KBM-7 (cell line): ENCODE measurements at places on chromosomes 2 and 18.

- no peak for DNase-seq
These were observed 51.4 kb upstream of the APCDD1 start for GRCh38 chr18:10402871-10403559.

GRCh38 chr2:28096421-28096820 is 205.9 kb downstream of the BABAM2 start:
- no peak for DNase-seq

GRCh38 chr2:102837626-102838198 is 75.9 kb downstream of the TMEM182 start:
- no peak for DNase-seq

GRCh38 chr2:168119515-168120141 is 127.8 kb downstream of the STK39 start:
- DNase-seq: peak; percentile 74

DNA sequence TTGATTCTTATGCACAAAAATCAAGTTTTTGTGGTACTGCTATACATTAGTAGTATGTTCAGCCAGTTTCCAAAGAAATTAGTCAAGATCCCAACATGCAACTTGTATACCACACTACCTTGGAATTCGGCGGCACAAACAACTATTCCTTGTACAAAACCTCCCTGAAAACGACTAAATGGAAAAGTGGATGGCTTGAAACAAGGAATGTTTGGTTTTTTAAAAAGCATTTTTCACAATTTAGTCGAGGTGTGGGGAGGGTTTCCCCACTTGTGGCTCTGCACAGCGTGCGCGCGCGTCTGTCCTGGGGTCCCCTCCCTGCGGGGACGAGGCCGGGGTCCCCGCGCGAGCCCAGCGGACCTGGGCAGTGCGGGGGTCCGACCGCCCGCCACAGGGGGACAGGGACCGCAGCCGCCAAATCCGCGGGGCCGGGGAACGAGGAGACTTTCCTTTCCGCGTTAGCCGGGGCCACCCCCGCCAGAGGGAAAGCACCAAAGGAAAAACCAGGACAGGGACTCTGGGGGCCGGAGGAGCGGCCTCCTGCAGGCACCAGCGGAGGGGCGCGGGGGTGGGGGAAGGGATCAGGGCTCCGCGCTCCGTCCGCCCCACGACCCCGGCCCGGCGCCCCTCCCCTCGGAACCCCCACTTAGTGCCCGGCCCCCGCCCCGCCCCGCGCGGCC is 534 bp upstream of the SOCS6 start:
- DNase-seq: peak; percentile 30

DNA sequence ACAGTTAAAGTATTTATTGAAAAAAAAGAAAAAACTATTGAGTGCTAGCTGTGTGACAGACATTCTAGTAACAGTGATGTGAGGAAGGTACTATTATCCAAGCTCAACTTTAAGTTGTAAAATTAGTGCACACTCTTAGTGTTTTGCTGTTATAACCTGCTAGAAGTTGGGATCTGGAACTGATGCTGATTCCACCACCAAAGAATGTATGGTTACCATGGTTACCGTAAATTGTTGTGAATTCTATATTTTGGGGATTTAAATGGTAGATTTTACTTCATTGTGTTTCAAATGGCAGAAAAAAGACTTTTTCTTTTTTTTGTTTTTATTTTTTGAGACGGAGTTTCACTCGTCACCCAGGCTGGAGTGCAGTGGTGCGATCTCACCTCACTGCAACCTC is 5.3 kb downstream of the AGFG1 start:
- no peak for DNase-seq

DNA sequence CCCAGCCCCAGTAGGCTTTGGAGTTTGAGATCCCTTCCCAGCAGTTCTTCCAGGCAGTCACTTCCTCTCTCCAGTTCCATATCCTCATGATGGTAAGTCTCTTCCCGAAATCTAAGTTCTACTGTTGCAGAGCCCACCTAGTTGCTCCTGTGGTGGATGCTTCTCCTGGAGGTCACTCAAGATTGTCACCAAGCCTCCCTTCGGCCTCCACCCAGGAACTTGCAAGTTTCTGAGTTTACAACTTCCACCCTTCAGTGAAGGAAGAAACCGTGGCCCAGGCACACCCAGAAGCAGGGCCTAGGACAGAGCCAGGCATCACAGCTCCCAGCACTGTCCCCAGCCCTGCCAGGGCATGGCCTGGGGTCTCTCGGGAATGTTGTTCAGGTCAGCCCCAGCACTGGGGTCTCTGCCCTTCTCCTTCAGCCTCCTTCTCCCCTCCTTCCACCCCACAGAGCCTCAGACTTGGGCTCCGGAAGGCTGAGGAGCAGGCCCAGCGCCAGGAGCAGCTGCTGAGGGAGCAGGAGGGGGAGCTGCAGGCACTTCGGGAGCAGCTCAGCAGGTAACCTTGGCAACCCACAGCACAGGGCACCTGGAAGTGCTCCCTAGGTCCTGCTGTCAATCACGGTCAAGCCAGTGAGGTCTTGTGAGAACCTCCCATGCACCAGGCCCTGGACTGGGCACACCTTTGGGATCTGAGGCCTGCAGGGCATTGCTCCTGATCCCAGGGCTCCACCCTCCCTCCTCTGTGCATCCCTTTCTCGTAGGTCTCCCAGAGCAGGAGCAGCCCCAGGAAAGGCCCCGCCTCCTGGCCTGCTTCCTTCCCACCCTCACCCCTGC is 7.1 kb downstream of the RUFY4 start:
- DNase-seq: no peak

DNA sequence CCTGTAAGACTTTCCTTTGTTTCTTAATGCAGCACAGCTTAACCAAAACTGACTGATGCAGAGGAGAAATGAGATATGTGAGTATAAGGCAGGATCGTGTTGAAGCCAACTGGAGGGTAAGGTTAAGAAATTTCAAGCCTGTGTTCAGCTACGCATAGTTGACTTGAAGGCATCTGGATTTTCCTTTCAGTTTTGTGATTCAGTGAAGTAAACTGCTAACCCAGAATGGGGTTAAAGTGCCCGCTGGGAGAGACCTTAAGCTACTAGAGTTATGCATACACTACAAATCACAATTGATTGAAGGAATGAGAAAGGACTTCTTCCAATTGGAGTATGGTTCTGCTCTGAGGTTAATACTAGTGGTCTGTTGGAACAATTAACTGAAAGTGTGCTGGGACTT is 22.6 kb downstream of the THSD7B start:
- no peak for DNase-seq

- DNase-seq: no peak
These were observed 12.9 kb downstream of the CGREF1 start for GRCh38 chr2:27105981-27106380.

DNA sequence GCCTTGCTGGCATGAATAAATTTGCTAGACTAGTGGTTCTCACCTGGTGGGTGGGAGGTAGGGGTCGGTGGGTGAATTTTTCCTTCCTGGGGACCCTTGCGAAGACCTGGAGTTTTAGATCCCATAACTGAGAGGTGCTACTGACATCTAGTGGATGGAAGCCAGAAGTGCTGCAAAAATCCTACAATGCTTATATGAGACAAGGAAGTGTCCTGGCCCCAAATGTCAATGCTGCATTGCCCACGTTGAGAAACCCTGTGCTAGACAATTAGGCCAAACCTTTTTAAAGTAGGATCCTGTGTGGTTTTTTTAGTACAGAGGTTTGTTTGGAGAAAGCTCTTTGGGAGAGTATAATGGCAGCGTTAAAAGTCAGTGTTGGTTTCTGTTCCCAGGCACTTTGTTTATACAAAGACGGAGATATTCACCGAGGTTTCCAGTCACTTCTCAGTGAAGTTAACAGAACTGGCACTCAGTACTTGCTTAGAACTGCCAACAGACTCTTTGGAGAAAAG is 9.6 kb downstream of the SERPINB8 start:
- peak; percentile 56 for DNase-seq

DNA sequence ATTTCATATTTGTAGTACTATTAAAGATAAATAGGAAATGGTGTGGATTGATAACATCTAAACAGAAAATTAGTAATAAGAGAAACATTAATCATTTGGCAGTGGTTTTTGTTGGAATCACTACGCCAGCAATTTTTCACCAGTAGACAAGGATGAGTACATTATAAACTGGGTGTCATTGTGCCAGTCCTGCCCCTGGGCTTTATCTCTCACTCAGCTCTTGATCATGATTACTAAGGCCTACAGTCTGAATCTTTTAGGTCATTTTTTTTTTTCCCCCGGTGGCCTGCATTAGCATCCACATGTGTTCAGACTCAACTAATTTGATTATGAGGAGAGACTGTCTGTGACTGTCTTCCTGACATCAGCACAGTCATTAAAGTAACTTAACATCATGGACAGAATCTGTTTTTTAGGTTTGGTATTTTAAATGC is 16.2 kb downstream of the GULP1 start:
- DNase-seq: no peak

DNA sequence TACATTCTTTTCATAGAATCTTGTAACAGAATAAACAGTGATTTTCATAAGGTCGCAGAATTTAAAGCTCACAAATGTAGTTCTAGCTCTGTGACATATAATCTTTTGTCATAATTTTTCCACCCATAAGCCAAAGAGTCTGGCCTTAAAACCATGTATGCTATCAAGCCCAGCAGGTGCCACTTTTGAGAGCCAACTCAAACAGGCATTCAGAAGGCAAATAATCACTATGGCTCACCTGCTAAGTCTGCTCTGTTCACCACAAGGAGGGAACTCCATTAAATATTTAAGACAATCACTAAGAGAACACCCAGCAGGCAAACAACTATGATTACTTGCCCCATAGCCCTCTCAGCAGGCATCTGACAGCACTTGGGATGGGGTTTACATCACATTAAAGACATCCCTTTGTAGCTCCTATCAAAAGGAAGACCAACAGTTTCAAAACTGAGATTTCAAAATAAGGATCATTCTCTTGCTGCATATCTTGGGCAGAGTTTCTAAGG is 241.6 kb downstream of the PDE11A start:
- no peak for DNase-seq

DNA sequence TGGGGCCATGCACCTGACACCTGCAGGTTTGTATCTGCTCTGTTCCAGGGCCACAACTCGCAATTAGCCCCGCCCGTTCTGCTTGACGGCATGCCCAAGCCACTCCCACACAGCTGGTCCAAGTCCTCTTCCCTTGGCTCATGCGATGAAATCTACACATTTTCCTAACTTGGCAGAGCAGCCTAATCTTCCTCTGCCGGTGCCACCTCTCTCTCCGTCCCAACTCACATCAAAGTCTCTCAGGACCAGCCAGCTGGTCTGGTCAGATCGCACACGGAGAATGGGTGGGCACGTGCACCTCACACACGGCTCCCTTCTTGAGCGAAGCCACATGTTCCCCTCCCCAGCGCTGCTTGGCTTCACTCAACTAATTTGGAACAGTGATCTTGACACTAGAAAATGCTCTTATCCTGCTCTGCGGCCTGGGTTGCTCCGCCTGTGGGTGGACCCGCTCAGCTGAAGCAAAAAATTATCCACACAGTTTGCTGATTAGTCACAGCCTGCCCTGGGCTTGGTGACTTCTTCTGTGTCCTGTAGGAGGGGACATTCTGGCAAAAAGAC is 176.7 kb downstream of the NRP2 start:
- no peak for DNase-seq

DNA sequence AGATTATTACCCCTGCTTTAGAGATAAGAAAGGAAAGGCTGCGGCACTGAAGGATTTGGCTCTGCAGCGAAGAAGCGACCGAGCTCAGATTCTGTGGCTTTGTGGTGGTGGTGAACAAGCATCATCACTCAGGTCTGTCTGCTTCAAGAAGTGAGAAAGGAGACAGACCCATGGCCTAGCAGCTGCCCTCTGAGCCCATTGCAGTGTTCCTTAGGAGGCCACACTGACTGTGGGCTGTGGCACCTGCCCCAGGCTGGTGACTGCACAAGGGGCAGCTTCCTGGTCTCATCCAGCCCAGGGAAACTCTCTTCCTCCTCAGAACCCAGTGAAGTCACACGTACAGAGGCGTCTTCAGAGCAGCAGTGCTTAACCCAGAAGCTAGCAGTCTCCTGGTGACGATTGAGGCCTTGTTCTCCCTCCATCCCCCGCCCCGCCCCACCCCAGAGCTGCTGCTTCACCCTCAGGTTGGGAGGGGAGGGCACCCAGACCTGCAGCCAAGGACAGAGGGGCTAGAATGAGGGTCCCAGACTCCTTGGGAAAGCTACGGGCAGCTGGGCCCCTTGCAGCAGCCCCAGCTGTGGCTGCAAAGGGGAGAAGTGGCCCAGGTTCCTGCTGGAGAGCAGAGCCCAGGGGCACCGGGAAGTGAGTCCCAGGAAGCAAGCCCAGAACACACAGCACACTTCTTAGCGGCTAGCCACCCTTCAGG is 22.2 kb downstream of the BIN1 start:
- DNase-seq: no peak

- DNase-seq: no peak
These were observed 117.8 kb downstream of the PTPRM start for GRCh38 chr18:7684966-7685365.

DNA sequence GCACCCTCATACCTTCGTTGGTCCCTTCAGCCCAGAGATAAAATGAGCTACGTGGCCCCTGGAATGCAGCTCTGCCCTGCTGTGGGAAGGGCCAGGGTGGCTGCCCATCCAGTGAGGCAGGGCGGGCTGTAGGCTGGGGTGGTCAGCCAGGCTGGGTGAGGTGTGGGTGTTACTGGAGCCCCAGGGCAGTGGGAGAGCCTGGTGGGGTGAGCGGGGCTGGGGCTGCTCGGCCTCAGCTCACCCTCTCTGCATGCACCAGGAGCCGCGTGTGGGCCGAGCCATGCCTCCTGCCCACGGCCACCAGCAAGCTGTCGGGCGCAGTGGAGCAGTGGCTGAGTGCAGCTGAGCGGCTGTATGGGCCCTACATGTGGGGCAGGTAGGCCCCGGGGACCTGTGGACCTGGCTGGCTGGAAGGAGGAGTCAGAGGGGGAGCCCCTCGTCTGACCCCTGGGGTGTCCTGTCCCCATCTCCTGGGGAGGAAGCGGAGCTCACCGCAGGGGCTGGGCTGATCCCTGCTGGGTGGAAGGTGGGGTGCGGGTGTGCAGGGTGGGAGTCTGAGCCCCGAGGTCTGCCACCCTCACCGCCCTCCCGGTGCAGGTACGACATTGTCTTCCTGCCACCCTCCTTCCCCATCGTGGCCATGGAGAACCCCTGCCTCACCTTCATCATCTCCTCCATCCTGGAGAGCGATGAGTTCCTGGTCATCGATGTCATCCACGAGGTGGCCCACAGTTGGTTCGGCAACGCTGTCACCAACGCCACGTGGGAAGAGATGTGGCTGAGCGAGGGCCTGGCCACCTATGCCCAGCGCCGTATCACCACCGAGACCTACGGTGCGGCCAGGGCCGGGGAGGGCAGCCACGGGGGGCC is 5.5 kb downstream of the RNPEPL1 start:
- no peak for DNase-seq

DNA sequence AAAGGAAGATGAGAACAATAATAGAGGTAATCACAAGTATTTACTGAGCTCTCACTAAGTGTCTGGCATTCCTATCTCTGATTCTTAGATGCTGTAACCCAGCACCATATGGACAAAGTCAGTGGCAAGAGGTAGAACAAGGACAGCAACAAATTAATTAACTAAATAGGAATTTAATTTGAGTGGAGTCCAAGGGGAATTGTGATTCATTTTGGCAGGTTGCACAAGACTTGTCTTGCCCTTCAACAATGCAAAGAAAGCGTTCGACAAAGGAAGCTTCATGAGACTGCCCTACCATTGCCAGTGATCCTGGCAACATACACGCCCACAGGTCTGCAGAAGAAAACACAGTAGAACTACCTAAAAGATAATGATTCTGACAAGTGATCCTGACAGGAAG is 221.6 kb downstream of the RBM43 start:
- no peak for DNase-seq
